ENCODE measurements at places on chromosomes 16 and 17.

GRCh38 chr17:38717139-38717745, 12.2 kb downstream of the MLLT6 start:
- DNase-seq: no peak

GRCh38 chr16:83779886-83780285, 27.9 kb upstream of the HSBP1 start:
- DNase-seq: no peak

DNA sequence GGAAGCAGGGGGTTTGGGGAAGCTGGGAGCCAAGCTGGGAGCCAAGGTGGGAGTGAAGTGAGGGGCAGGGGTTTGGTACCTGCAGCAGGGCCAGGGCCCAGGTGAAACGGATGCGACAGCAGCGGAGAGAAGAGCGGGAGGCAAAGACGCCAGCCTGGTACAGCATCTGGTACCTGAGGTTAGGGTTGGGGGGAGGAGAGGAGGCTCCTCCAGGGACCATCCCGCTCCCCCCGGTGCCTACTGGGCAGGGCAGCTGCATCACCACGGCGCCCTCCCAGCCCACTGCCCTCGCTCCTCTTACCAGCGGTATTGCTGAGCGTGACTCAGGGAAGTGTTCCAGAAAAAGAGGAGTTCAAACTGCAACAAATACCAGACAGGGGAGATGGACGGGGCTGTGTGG, 9.8 kb downstream of the CLN3 start:
- DNase-seq: no peak

GRCh38 chr16:85286951-85287814, 174.9 kb upstream of the CIBAR2 start:
- DNase-seq: no peak

GRCh38 chr17:4807605-4808377, 839 bp downstream of the PLD2 start:
- DNase-seq: no peak

- no peak for DNase-seq
These were observed 226.2 kb downstream of the CCDC182 start for GRCh38 chr17:57518587-57519581.

DNA sequence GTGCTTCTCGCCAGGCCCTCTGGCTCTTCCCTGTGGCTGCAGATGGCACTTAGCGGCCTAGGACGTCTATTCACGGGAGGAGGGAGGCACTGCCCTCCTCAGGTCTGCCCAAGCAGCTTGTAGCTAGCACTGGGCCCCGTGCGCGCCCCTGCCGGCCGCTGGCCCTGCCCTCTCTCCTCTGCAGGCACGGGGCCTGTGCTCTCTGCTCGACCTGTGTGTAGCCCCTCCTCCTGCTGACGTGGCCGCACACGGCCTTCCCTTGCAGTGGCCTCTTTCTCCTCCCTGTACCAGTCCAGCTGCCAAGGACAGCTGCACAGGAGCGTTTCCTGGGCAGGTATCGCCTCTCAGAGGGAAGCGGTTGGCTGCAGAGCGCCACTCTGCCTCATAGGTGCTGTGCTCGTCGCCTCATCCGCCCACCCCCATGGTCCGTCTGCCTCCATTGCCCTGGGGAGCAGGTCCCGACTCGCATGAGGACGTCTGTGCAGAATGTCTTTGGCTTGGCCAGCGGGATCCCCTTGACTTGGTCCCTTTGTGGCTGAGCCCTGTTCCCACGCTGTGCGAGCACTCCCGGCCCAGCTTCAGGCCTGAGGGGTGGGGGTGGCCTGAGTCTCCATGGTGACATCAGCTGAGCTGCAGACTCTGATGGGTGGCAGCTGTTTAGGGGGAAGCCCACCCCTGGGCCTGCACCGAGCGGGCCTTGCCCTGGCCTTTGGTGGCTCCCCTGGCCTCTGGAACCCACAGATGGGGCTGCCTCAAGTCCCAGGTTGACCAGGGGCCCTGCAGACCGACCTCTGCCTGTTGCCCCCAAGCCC, 34.6 kb downstream of the TSC2 start:
- no peak for DNase-seq

DNA sequence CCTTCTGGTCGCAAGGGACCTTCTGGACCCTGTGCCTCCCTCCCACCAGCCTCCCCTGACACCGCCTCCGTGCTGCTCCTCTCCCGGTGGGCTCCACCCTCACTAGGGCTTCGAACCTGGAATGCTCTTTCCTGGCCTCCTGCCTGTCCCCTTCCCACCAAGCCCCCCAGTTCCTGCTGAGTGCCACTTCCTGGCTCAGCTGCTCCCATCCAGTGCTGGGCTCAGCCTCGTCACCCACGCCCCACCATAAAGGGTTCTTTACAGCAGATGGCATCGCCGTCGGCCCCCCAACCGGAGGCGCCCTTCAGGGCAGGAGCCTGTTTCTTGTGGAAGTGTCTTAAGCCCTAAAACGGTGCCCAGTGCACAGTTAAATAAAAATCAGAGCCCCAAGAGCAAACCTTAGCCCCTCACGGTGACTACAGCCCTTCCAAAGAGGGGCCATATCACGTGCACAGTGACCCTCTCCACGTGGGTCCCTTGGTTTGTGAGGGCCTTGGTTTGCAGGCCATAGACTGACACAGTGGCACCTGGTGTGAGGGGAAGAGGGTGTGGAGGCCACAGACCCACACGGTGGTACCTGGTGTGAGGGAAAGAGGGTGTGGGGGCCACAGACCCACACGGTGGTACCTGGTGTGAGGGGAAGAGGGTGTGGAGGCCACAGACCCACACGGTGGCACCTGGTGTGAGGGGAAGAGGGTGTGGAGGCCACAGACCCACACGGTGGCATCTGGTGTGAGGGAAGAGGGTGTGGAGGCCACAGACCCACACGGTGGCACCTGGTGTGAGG, 111.4 kb downstream of the METRNL start:
- DNase-seq: no peak

DNA sequence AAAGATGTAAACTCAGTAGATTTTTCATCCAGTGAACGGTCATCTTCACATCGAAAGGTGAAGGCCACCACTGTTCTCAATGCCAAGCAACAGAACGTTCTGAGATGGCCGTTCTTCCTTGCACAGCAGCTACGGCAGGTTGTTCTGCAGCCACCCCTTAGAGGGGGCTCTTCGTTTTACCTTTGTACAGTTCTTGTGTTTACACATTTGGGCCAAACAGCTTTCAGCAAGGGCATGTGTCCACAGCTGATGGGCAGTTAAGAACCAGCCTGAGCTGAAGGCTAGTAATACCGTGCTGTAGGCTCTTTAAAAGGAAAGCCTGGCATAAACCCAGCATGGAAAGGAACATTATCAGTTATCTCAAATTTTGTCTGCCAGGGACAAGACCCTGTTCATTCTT, 15.9 kb downstream of the PLD6 start:
- no peak for DNase-seq

GRCh38 chr17:79722787-79723186, 8.0 kb upstream of the ENPP7 start:
- no peak for DNase-seq

DNA sequence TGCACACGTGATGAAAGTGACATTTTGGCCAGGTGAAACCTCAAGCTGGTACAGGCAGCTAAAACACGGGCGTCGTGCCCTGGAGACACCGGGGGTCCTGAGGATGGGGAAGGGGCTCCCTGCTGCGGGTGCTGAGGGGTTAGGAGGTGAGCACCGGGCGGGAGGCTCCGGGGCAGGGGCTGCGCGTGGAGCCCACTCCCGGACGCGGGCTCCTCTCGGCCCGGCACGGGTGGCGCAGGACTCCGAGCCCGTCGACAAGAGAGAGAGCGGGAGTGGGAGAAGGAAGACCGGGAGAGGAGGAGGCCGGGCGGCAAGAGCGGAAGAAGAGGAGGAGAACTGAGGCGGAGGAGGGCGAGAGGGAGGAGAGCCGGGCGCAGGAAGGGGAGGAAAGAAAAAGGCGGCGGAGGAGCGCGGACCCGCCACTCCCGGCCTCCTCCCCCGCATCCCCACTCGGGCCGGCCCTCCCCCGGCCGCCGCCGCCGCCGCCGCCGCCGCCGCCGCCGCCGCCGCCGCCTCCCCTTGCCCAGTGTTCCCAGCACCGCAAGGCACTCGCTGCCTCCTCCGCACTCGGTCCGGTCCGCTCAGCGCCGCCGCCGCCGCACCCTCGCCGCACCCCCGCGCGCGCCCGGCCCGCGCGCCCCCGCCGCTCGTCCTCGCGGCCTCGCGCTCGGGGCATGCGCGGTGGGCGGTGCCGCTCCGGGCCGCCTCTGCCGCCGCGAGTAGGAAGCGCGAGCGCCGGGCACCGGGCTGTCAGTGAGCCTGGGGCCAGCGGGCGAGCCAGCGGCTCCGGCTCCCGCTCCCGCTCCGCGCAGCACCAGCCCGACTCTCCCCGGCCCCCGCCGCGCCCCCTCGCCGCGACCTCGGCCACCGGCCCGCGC, at the start of gene PRKCA:
PRKCA (plus strand) TSS at position 750 of the 878 bp plus-strand sequence.
- peak; percentile 31 for DNase-seq

DNA sequence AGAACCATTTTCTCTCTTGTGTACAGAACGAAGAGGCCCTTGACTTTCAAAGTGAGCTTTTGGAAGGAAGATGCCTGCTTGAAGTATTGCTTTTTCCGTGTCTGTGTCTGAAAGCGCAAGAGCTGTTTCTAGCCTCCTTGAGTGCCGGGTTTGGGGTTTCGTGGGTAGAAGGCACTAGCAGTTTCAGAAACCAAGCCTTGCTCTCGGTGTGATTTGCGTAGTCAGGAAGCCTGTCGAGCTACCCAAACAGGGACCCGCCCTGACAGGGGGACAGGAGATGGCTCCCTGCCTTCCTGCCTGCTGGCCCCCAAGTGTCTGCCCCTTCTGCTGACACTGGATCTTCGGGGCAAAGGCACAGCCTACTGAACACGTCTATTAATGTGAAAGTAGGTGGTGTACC, 322.0 kb downstream of the MAF start:
- DNase-seq: no peak

DNA sequence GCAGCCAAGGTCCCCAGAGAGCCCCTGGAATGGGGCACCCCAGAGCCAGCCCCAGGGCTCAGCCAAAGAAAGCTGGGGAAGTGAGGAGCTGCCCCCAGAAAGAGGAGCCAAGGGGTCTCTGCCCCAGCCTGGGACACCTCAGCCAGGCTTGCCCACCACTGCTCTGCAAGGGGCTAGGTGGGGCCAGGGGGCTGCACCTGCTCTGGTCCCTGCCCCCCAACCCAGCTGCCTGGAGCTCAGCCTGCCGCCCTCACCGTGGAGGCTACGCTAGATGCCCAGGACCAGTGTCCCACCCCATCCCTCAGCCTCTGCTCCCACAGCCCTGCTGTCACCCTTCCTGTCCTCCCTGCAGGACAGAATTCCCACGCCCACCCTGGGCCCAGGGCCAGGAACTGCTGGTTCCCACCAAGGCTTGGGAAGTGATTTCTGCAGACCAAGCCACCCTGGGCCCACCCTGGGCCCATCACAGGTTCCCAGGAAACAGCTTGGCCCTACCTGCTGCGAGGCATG, 28.1 kb upstream of the KRT17 start:
- no peak for DNase-seq

DNA sequence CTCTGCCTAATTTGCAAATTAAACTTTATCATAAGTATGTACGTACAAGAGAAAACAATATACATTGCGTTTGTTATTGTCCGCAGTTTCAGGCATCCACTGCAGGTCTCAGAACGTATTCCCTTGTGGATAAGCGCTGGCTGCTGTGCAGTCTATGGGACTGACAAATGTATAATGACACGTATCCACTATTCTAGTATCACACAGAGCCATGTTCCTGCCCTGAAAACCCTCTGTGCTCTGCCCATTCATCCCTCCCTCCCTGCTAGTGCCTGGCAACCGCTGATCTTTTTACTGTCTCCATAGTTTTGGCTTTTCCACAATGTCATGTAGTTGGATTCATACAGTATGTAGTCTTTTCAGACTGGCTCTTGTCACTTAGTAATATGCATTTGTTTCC, 179.4 kb downstream of the MAF start:
- no peak for DNase-seq

GRCh38 chr17:42225646-42226045, 31.4 kb upstream of the GHDC start:
- no peak for DNase-seq

DNA sequence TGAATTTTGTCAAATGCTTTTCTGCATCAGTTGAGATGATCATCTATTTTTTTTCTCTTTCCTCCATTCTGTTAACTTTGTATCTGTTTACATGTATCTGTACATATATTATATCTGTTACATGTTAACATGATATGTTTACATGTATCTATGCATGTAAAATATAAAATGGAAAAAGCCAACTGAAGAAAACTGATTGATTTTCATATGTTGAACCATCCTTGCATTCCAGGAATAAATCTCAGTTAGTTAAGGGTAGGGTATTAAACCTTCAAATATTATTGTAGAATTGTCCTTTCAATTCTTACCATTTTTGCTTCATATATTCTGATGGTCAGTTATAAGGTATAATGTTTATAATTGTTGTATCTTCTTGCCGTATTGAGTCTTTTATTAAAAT, 336.1 kb downstream of the ZFHX3 start:
- no peak for DNase-seq

DNA sequence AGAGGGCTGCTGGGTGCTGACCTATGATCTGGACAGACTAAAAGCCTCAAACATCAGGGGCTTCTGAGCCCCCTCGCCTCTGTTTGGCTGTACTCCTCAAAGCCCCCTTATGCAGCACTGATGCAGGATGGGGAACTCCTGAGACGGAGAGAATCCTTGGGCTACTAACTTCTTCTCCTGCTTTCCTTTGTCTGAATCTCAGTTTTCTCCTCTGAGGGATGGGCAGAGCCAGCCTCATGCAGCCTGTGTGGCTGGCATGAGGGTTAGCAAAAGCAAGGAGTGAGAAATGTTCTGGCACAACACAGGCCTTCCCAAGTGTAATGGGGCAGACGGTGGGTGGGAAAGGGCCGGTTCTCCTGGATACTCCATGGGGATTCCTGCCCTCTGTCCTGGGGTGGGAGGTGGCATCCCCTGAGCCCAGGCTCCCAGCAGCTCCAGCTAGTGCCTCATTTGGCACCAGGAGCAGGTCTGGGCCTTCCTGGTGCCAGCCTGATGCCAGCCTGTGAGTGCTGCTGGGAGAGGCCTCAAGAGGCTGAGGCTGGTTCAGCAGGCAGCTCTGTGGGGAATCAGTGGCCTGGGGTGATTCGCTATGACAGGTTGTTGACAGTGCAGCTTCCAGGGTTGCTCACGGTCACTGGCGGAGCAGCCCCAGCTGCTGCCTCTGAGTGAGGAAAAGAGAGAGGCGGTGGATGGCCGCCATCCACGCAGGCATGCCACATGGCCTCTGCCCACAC, 4.0 kb upstream of the BRD7 start:
- DNase-seq: no peak
